ENCODE measurements at places on chromosomes 5 and 9. TPM values are rescaled to one million over a fixed set of nuclear protein-coding genes. Genes with fewer than 3 reads are reported as not detected.
A peak's percentile ranks its signal among the peaks of the same experiment; 100 is the strongest.

The ENTREP1 gene
- 26.5 TPM for total RNA-seq

DNA sequence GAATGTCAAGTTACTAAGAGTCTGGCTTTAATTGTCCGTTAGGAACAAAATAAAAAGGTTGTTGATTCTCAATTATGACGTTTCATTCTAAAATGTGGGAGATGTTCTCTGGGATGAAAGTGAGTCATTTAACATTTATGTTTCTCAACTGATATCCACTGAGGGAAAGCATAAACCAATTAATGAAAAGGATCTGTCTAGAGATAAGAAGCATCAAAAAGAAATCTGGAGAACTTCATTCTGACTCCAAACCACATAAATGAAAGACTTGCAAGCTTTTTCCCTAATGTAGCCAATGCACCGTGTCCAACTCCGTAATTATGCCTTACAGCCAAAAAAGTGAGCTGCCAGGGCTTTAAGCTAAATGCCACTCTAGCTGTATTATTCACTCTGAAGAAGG is 654.2 kb downstream of the TLE1 start:
- DNase-seq, result no peak

- no peak for DNase-seq
These were observed 363.4 kb downstream of the RAB3C start for GRCh38 chr5:58946230-58946629.

- no peak for DNase-seq
These were observed 282.1 kb downstream of the RFX3 start for GRCh38 chr9:3243683-3244082.

DNA sequence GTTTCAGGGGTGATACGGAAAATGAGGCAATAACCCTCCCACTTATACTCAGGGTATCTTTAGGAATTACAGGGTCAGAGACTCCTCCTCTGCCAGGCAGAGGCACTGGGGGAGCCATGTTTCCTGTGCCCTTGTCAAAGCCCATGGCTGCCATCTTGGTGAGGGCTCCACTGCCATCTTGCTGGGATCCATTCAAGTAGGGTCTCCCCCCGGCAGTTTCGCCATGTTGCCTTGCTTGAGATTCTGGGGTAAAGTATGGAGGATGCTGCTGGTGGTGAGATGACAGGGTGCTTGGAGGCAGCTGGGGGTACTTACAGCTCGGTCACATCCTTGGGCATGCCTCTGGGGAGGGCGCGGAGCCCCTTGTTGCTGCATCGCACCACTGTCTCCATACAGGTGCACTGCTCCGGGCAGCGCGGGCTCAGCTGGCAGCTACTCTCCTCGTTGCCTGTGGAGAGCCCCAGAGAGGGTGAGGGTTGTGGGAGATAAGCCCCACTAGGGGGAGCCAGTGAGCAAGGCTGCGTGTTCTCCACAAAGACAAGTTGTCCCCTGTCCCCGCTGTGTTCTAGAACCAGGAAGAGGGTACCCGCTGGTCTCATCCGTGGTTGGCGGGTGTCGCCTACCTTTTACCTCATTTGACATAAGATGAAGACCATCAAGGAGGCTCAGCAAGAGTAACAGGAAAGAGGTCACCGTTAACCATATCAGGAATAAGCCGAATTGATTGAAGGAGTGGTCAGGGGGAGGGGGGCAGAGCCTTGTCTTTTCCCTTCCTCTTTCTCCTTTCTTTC is 169.0 kb upstream of the PANK3 start:
- peak; percentile 77 for DNase-seq

The FOXD1 gene
- not detected for total RNA-seq

GRCh38 chr9:128164307-128164885 is 4.3 kb downstream of the BBLN start:
- no peak for DNase-seq

- no peak for DNase-seq
These were observed 11.9 kb downstream of the FAM219A start for GRCh38 chr9:34446468-34446891.

The SLC6A18 gene
- total RNA-seq, result not detected

The PCDHGA5 gene
- 4.2 TPM for total RNA-seq

DNA sequence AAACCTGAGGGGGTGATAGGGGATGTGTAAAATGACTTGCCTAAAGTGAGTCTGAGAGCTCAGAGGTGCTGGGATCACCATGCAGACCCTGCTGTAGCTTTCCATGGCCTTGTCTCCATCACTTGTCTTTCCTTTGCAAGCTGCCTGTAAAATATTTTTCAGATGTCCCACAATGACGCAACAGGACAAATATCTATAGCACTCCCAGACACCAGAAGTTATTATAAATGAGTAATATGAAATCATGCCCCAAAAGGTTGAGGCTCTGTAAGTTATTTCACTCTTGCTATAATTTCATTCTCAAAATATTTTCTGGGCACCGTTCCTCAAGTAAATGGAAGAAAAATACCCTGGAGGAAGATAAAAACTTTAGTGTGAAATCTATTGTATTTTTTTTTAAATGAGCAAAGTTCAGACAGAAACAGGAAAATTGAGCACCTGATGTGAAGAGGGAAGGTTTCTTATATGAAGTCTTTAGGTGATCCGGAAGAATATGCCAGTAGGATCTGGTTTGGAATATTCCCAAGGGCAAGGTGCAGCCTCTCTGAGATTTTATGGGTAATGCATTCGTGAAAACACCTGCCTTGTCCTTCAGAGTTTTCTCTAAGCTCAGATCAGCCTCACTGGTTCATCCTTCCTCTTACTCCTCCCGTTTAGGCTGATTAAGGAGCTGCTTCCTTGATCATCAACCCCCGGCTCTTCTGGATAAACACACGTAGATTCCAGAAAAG is 138.3 kb upstream of the DMAC1 start:
- DNase-seq, result no peak

The CARD9 gene
- total RNA-seq, result 1.2 TPM

DNA sequence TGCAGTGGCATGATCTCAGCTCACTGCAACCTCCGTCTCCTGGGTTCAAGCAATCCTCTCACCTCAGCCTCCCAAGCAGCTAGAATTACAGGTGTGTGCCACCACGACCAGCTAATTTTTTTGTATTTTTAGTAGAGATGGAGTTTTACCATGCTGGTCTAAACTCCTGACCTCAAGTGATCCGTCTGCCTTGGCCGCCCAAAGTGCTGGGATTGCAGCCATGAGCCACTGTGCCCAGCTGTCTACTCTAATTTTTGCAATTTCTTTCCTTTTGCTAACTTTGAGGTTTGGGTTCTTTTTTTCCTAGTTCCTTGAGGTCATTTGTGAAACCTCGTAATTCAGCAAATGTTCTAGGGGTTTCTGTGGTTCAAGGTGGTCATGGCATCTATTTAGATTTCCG is 63.7 kb upstream of the PRLR start:
- no peak for DNase-seq

DNA sequence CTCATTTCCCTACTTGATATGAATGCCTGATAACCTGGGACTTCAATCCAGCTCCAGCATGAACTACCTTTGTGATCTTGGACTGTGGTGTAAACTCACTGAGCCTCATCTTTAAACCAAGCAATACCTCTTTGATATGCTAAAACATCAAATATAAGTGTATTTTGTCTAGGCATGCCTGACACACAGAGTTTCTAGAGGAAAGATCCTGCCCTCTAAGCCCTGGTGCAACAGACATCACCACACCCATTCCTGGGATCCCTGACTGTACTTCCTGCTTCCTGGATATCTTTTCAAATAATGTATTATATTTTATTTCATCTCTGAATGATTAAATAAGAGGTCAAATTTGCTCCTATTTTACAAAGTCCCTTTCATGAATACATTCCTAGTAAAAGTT is 55.8 kb downstream of the ANXA2R start:
- DNase-seq, result no peak

- no peak for DNase-seq
These were observed 294.6 kb upstream of the CLINT1 start for GRCh38 chr5:158153508-158153907.

- DNase-seq, result no peak
These were observed 26.6 kb upstream of the TLR4 start for GRCh38 chr9:117677572-117677971.

GRCh38 chr5:77816686-77817085 is 40.5 kb upstream of the TBCA start:
- DNase-seq, result no peak

GRCh38 chr5:40569546-40570270 is 110.0 kb upstream of the PTGER4 start:
- DNase-seq, result no peak

GRCh38 chr5:148556835-148557234 is 97.5 kb downstream of the HTR4 start:
- no peak for DNase-seq

- no peak for DNase-seq
These were observed 246.1 kb upstream of the IRX4 start for GRCh38 chr5:2128686-2129355.

DNA sequence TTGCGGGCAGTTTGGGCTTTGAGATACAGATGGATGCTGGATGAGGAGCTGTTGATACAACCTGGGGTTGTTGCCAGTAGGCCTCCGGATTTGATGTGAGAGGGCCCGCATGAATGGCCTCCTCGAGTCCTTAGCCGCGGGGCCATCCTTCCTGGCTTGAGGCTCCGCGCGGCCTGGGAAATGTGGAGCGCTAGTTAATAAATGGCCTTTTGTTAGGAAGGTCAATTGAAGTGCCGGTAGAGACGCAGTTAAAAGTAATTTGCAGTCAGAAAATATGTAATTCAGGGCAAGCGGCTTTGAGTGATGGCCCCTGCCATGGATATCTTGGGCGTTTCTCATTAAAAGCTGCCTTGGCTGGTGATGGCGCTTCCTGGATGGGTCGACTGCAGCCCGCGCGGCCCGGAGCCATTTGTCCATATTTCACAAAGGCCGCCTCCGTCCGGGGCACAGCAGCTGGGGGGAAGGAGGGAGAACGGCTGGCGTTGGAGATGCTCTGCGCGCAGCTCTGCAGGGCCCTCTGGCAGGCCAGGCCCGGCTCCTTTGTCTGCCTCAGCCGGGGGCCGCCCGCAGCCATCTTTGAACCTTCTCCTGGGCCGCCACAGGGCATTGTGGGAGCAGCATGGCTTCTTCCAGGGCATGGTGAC is 11.2 kb downstream of the MVB12B start:
- no peak for DNase-seq

DNA sequence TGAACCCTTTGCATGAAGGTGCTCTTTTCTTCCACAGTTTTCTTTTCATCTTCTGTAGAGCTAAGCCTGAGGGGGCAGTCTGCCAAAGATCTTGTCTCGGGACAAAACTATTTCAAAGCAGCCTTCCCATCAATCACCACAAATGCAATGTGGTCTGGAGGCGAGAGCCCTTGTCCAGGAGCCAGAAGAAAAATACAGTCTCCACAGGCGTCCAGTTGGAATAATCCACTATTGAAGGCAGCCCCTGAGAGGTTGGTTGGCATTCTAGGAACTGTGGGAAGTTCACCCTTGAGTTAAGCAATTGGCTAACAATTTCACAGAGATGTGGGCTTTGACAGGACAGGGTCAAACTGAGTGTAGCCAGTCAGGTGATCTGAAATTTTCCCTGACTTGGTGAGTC is 72.0 kb downstream of the SEMA6A start:
- DNase-seq, result no peak

DNA sequence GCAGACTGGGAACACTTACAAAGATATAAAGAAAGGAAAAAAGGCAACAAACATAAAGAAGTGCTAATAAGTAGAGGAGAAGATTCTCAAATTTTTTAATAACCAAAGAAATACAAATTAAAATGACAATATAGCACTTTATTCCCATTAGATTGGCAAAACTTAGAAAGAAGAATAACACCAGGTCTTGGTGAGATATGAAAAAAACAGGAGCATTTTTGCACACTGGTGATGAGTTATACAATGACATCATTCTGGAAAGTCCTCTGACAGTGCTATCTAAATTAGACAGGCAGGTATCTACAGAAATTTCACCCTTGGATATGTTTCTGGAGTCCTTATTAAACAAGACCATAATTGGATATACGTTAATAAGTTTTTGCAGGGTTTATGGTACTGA is 9.5 kb upstream of the SFXN1 start:
- DNase-seq, result no peak

- no peak for DNase-seq
These were observed 98.4 kb downstream of the COX7C start for GRCh38 chr5:86716121-86716520.

DNA sequence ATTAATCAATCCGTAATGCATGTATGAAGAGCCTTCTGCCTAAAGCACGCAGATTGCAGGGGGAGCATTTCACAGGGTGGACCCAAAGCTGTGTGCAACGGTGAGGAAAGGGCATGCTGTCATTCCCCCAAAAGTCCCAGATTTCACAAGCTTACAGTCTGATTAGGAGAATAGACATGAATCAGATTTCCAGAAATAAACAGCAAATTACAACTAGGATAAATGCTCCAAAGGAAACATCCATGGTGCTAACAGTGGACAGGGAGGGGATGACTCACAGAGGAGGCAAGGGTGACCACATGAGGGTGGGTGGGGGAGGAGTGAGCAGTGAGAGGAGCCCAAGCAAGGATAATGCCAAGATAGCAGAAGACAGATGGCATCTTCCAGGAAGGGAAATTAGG is 258.4 kb upstream of the TAS2R1 start:
- DNase-seq, result no peak

DNA sequence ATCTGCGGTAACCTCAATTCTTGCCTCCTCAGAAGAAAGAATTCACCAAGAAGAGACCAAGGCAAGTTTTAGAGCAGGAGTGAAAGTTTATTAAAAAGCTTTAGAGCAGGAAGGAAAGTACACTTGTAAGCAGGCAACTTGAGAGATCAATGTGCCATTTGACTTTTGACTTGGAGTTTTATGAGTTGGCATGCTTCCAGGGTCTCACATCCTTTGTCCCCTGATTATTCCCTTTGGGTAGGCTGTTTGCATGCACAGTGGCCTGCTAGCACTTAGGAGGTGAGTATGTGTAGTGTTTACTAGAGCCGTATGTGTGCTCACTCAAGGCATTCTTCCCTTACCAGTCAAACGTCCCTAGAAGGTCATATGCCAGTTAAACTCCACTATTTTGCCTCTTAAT is 111.0 kb upstream of the RAI14 start:
- no peak for DNase-seq

DNA sequence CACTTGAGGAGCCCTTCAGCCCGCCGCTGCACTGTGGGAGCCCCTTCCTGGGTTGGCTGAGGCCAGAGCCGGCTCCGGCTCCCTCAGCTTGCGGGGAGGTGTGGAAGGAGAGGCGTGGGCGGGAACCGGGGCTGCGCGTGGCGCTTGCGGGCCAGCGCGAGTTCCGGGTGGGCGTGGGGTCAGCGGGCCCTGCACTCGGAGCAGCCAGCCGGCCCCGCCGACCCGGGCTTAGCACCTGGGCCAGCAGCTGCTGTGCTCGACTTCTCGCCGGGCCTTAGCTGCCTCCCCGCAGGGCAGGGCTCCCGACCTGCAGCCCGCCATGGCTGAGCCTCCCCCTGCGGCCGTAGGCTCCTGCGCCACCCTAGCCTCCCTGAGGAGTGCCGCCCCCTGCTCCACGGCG is 6.2 kb upstream of the SHB start:
- no peak for DNase-seq

The DELE1 gene
- total RNA-seq, result 106 TPM
